ENCODE measurements at places on chromosomes 7 and 10. TPM values are rescaled to one million over a fixed set of nuclear protein-coding genes. Genes with fewer than 3 reads are reported as not detected.

DNA sequence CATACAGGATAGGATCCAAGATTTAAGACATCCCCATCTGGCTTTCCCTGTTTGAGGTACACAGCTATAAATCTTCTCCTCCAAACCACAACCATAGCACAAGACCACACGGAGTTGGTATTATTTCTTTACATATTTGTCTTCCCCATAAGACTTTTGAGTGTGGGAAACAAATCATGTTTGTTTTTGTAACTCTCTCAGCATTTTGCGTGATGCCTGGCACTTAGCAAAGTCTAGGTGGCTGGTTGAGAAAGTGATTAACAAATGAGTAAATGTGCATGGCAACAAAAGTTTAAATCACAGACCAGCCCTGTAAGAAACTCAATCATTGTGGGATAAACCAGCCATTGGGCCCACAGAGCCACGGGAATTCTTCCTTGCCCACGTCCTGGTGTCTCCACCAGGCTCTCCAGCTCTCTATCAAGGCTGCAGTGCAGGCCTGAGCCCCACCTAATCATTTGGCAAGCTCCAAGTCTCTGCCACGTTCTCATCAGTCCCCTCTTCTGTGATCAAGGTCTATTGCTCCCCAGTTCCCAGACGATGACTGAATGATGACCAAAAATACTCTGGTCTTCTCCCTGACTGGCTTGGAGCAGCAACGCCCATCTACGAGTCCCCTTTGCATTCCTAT lies 317.8 kb downstream of the TNS3 start:
- no peaks in the 10 kb centered on the region for H3K36me3 ChIP-seq
- no peaks in the 10 kb centered on the region for H3K27me3 ChIP-seq
- no peak overlapping the region for H3K27ac ChIP-seq

DNA sequence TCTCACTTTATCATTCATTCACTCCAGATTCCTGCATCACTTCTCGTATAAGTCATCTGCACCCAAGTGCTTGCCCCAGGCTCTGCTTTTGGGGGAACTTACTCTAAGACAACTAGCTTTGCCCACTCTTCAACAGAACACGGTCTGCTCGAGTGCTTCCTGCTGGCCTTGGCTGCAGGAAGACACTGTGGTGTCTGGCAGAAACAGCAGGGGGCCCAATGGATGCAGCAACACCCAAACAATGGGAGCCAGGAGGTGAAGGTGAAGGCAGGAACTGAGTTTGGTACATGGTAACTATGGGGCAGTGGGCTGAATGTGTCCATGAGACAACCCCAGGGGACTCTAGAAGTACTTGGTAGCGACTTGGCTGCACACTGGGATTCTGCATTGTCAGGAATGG lies 344.0 kb downstream of the REEP3 start:
- H3K27ac ChIP-seq = no peak overlapping the region
- DNase-seq = no peak
- H3K4me1 ChIP-seq = peaks cover 8% of the 10 kb centered on the region
- H3K36me3 ChIP-seq = no peaks in the 10 kb centered on the region
- no peaks in the 10 kb centered on the region for H3K27me3 ChIP-seq
- no peak overlapping the region for H3K4me3 ChIP-seq

GRCh38 chr7:70189776-70190175 lies 591.5 kb downstream of the AUTS2 start:
- no peaks in the 10 kb centered on the region for H3K27me3 ChIP-seq
- no peak overlapping the region for H3K4me3 ChIP-seq
- H3K4me1 ChIP-seq = no peaks in the 10 kb centered on the region
- H3K36me3 ChIP-seq = no peaks in the 10 kb centered on the region
- no peak overlapping the region for H3K27ac ChIP-seq

DNA sequence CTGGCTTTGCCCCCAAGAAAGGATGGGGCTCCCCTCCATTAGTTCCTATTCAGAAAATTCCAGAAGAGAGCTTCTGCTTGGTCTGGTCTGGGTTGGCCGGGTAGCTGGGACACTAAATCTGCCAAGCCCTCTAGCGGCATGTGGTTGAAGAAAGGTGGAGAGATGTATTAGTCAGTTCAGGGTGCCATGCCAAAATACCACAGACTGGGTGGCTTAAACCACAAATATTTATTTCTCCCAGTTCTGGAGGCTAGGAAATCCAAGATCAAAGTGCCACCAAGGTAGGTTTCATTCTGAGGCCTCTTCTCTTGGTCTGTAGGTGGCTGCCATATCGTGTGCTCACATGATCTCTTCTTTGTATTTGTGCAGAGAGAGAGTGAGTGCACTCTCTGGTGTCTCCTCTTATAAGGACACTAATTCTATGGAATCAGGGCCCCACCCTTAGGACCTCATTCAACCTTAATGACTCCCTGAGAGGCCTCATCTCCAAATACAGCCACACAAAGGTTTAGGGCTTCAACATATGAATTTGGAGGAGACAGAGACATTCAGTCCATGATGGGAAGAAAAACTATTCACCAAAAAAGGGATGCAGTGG lies 38.7 kb upstream of the MTPAP start:
- DNase-seq = no peak
- H3K4me1 ChIP-seq = no peaks in the 10 kb centered on the region
- no peaks in the 10 kb centered on the region for H3K27me3 ChIP-seq
- no peak overlapping the region for H3K27ac ChIP-seq
- H3K36me3 ChIP-seq = no peaks in the 10 kb centered on the region

GRCh38 chr10:61316676-61317265 lies 136.4 kb downstream of the TMEM26 start:
- H3K36me3 ChIP-seq = no peaks in the 10 kb centered on the region
- no peak overlapping the region for H3K27ac ChIP-seq
- H3K27me3 ChIP-seq = no peaks in the 10 kb centered on the region
- peaks cover 4% of the 10 kb centered on the region for H3K4me1 ChIP-seq

GRCh38 chr10:15313843-15314242 lies 57.2 kb downstream of the FAM171A1 start:
- no peak for DNase-seq
- peak overlapping the region; percentile 43 for H3K27ac ChIP-seq
- H3K4me3 ChIP-seq = no peak overlapping the region
- H3K4me1 ChIP-seq = peaks cover 6% of the 10 kb centered on the region

DNA sequence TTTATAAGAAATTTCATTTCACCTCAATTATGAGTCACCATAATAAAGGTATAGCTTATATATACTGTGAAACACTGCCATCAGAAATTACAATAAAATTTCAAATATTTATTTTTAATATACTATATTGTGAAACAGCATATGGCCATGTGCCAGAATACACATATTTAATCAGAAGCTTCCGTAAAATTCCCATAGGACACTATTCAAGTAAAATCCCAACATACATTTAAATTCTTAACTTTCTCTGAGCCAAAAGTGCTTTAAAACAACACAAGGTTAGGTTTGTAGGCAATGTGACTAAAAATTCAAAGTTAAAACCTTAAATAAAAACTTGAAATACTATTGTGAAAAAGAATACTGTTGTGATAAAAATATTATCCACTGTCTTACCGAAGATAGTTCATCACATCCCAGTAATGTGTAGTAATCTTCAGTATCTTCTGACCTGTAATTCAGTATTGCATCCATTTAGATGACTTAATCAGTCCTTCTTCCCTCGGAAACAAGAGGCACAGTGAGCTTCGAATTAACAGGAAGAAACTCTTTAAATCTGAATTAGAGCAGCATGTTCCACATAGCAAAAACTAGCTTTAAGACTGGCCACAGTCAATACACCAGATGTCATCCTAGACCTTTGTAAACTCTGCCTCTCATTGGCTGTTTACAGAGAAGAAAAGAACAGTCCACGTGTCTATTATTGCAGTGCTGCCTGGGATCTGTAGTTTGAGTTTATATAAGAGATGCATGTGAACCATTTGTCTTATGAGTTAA lies at the start of gene DNAJC12:
Gene DNAJC12 (minus strand): TSS at position 648 of the 774 bp plus-strand sequence. CDS start 177 bp downstream, at position 471.
- no peaks in the 10 kb centered on the region for H3K36me3 ChIP-seq
- DNase-seq = no peak
- no peak within 1 kb of the TSS for H3K4me3 ChIP-seq
- H3K27me3 ChIP-seq = no peaks in the 10 kb centered on the region
- no peaks in the 10 kb centered on the region for H3K4me1 ChIP-seq

DNA sequence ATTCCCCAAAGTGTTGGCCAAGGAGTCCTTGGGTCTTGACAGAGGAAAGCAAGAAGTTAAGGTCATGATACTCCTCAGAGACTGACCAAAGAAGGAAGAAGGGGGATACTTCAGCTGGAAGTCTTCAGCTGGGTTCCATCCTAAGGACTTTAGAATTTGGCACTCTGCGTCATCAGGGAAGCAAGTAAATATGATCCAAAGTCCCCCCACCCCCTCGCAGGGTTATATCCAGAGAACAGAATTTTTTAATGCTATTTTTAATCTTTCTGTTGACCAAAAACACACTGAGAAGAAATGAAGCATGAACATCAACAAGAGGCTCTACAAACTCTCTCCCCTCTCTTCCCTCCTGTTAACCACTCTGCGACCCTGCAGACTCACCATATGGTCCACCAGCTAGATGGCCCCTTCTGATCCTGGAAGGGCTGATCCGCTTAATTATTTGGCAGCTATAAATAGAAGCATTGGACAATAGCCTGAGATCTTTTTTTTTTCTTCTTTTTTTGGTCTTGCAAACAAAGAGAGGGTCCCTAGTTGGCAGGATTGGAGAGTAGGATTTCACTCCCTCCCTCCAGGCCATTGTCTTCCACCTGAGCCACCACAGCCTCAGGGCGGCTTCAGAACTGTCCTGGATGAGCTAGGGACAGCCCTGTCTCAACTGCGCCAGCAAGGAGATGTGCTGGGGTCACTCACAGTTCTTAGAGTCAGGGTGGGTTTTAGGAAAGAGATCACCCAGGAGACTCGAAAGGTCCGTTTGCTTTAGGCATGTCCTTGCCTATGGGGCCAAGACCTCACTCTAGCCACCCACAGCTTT lies 196.0 kb downstream of the KCNMA1 start:
- no peaks in the 10 kb centered on the region for H3K36me3 ChIP-seq
- H3K4me1 ChIP-seq = no peaks in the 10 kb centered on the region
- no peak overlapping the region for H3K27ac ChIP-seq

DNA sequence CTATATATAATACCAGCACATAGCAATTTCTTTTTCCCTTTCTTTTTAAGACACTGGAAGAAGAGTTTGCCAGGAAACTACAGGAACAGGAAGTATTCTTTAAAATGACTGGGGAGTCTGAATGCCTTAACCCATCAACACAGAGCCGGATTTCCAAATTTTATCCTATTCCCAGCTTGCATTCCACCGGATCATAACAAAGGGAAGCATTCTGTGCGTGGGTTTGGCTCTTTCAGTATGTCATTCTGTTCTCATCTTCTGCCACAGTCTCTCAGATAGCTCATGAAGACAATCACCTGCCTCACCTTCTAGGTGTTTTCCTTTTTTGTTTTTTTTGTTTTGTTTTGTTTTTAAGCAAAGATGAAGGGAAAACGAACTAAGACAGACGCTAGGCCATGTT lies 58.6 kb downstream of the SLK start:
- no peak for DNase-seq
- no peaks in the 10 kb centered on the region for H3K27me3 ChIP-seq
- no peak overlapping the region for H3K27ac ChIP-seq

DNA sequence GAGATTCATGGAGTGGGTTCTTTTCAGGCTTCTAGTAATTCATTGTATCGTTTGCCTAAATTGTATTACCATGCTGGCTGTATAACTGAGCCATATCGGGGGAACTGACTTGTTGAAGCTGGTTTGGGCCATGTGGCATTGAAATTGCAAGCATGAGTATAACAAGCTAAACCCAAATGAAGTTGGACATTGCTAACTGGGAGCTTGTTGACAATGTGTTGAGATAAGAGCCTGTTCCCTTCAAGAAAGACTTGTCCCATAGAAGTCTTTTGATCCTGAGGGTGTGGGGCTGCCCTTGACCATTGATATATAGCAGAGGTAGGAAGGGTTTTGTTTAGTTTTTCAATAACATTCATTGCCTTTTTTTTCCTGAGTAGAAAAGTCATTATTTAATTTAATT lies 156.0 kb downstream of the VTI1A start:
- H3K4me3 ChIP-seq = no peak overlapping the region
- H3K4me1 ChIP-seq = no peaks in the 10 kb centered on the region
- H3K36me3 ChIP-seq = no peaks in the 10 kb centered on the region
- H3K27me3 ChIP-seq = no peaks in the 10 kb centered on the region
- H3K27ac ChIP-seq = no peak overlapping the region
- no peak for DNase-seq

DNA sequence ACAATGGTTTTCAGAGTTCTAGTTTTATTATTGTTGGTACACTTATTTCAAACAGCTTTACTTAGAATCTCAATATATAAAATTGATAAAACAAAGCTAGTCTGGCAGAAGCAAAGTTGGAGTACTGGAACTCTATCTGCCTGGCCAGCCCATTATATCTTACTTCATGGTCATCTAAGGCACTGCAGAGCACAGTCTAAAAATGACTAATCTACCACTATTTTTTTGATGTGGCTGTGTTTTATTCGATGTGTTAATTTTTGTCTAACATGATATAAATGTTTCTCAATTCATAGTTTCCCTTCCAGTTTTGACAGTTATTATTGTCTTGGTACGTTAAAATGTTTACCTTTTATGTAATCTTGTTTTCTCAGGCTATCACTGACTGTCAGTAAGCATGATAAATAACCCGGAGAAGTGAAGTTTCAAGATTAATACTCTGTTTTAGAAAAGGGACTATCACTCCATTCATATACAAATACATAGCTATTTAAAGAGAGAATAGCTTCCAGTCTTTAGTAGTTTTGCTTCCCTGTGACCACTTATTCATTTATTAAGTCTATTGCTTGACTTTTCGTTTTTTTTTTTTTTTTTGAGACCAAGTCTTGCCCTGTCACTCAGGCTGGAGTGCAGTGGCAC lies 60.6 kb upstream of the CSTF2T start:
- no peaks in the 10 kb centered on the region for H3K27me3 ChIP-seq
- no peaks in the 10 kb centered on the region for H3K36me3 ChIP-seq
- no peaks in the 10 kb centered on the region for H3K4me1 ChIP-seq
- H3K4me3 ChIP-seq = no peak overlapping the region

GRCh38 chr10:33136271-33136670 lies 178.2 kb upstream of the ITGB1 start:
- no peaks in the 10 kb centered on the region for H3K36me3 ChIP-seq
- peaks cover 82% of the 10 kb centered on the region for H3K4me1 ChIP-seq
- no peak for DNase-seq
- H3K27ac ChIP-seq = peak overlapping the region; percentile 8
- H3K4me3 ChIP-seq = no peak overlapping the region

The CHAT gene
- total RNA-seq = not detected

The SLC26A5 gene
- total RNA-seq = not detected

The FAM237B gene
- not detected for total RNA-seq

The TRPV5 gene
- total RNA-seq = not detected

The TEX36 gene
- total RNA-seq = not detected

The MASTL gene
- 22.6 TPM for total RNA-seq
